Stimulated activated CD8-positive, alpha-beta memory T cell treated with anti-CD3 and anti-CD28 coated beads, Interleukin-4, amount 100 ng/mL, for 4 hours (primary cell): ENCODE measurements at places on chromosomes 16 and 17.

GRCh38 chr17:51638971-51639370, 378.6 kb downstream of the UTP18 start:
- no peak for DNase-seq

- DNase-seq: no peak
Measured at GRCh38 chr17:47246120-47246519, 7.5 kb upstream of the ITGB3 start.

- DNase-seq: no peak
Measured at GRCh38 chr17:43385046-43385831, 13.6 kb upstream of the ARL4D start.

DNA sequence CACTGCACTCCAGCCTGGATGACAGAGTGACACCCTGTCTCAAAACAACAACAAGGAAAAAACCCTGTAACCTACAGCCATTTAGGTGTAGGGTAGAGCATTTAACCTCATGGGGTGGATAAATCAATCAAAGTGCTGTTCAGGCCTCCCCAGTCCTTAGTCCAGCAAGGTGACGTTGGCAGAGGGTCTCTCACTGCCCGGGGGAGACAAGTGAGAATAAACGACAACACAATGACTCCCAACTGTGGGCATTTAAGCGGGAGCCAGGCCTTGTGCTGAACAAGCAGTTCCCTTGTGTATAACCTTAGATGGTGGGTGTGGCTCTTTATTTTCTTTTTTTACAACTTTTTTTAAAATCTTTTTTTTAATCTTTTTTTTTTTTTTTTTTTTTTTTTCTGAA, 29.3 kb downstream of the TMEM92 start:
- DNase-seq: no peak

GRCh38 chr16:31113121-31114120, 4.0 kb upstream of the KAT8 start:
- no peak for DNase-seq

DNA sequence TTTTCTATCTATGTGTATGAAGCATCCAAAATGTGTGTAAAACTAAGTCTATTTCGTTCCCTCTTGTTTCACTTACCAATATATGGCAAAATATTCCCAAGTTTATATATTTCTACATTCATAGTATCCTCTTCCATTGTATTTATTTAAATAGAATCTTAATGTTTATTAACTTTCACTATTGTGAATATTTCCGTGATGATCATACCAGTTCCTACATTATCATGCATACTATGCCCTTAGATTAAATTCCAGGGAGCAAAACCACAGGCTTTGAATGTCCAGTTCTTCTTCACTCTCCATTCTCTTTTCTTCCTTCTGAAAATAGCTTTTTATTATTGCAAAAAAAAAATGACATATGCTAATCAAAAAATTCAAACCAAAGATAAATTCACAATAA, 4.0 kb downstream of the MAP2K6 start:
- DNase-seq: no peak

DNA sequence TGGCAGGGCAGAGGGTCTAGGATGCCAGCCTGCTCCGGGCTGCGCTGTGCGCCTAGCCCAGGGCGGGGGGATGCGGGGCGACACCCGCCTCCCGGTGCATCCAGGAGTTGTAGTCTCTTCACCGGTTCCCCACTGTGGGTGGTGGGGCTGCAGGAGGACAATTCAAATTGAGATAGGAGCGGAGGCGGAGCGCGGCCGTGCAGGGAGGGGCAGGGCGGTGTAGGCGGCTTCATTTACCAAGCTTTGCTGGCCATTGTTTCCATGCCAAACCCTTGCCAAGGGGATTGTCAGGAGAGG, 2047.4 kb downstream of the TP53TG3F start:
- no peak for DNase-seq

- no peak for DNase-seq
Measured at GRCh38 chr17:5563456-5563855, 20.9 kb downstream of the NLRP1 start.

DNA sequence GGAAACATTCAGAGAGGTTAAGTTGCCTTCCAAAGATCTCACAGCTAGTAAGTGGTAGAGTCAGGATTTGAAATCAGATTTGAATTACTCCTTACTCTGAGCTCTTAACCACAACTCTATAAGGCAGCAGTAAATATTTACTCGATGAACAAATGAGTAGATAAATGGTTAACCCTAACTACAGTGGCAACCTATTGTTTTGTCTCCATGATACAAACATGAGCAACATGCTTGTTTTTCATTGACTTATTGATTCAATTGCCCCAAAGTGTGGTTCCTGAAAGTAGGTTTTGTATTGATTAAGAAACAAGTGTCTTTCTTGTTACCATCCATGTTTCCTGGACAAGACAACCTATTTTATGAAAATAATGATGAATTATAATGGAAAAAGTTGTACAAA, 34.8 kb upstream of the DDX52 start:
- no peak for DNase-seq

GRCh38 chr17:80980397-80981061, 11.1 kb upstream of the CHMP6 start:
- DNase-seq: peak; percentile 52

- no peak for DNase-seq
Measured at GRCh38 chr17:7632492-7632894, 2.6 kb downstream of the SHBG start.

DNA sequence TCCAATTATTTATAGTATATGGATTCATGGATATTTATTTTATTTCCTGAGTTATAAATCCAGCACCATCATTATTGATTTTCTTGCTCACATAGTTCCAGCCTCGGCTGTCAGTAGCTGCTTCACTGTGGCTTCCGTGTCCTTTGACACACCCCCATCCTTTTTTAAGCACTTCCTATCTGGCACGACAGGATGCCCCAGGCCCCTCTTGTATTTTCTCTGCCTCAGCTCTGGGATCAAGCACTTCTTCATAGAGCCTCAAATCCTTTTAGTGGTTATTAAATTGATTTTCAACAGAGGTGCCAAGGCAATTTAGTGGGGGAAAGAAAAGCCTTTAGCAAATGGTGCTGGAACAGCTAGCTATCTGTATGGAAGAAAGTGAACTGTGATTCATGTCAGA, 59.8 kb downstream of the GAN start:
- no peak for DNase-seq

DNA sequence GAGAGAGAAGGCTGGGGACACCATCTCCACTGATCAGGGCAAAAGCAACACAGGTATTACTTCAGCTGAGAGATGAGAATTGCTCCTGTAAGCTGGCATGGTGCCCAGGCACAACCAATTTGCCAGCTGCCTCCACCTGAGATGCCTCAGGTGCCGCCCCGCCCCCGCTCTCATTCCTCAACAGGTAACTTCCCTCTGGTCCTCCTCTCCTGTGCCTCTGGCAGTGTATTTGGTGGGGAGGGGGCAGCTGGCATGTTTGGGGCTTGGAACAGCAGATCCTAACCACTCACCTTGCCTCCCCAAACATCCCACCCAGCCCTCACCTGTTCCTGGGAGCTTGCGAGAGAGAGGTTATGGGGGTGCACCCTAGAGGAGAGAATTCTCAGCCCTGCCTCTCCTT, 2.9 kb upstream of the SRCIN1 start:
- no peak for DNase-seq

- no peak for DNase-seq
Measured at GRCh38 chr17:40952661-40953060, 14.1 kb downstream of the KRT39 start.

DNA sequence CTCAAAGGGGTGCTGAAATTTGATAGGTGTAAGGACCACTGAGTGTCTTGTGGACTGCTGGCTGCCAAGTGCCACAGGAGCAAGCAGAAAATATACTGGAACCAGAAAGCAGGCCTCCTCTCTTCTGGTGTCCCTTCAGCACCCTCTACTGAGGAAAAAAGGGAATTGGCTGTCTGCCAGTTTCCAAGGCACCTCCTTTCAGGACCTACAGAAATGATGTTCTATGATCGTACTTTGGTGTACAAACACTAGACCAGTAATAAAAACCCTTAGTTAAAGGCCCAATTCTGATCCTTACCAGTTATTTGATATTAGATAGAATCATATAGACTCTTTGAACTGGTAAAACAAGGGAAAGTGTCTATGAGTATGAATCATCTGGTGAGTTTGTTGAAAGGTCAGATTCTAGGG, 35.8 kb upstream of the BCAS3 start:
- DNase-seq: no peak

DNA sequence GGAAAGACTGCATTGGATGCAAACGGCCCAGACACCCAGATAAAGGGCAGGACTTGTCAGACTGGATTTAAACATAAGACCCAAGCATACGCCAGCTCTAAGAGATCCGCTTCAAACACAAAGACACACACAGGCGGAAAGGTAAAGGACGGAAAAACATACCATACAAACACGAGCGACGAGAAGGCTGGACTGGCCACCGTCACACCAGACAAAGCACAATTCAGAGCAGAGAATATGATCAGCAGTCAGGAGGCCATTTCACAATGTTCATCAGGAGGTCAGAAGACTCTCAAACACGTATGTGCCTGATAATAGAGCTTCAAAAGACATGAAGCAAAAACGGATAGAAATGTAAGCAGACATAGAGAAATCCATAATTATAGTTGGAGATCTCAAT, 84.9 kb upstream of the GNG13 start:
- no peak for DNase-seq
